ENCODE measurements at places on chromosomes 4 and X. TPM values are rescaled to one million over a fixed set of nuclear protein-coding genes. Genes with fewer than 3 reads are reported as not detected.

- DNase-seq, result no peak
Observed at GRCh38 chr4:71713611-71714203, 70.2 kb downstream of the GC start.

- no peak for DNase-seq
Observed at GRCh38 chr4:77092975-77093374, 17.2 kb upstream of the CCNI start.

DNA sequence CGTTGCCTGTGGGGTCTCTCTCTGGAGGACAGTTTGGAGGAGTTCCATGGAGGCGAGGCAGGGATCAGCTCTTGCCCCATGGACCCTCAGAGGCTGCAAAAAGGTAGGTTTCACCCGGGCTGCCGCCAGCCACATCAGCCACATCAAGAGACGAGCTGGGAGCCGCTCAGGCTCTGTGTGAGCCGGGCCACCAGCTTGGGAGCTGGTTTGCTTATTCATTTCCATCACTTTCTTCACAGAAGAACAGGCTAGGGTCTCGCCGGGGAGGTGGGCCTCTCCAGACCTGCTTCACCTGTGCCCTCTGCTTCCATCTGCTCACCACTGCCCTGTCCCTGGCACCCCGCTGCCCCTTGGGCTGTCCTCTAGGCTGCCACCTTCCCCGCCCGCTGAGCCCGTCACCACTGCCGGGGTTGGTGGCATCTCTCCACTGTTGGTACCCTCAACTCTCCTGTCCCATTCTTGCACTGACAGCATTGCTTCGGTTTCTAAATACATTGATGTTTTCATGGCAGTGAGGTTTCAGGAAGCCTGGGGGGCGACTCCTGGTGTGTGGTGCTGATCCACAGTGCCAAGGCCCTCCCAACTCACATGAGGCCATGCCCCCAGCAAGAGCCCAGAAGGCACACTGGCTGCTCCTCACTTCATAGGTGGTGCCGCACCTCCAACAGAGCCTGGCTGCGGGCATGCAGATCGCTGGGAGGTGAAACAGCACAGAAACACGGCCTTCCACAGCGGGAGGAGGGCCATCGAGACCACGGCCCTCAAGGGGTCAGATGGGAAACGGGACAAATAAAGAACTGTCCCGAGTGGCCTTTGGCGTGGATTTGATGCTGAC, 4.5 kb upstream of the TREX2 start:
- no peak for DNase-seq

- no peak for DNase-seq
Observed at GRCh38 chrX:98956014-98956413, 1454.1 kb downstream of the PCDH19 start.

DNA sequence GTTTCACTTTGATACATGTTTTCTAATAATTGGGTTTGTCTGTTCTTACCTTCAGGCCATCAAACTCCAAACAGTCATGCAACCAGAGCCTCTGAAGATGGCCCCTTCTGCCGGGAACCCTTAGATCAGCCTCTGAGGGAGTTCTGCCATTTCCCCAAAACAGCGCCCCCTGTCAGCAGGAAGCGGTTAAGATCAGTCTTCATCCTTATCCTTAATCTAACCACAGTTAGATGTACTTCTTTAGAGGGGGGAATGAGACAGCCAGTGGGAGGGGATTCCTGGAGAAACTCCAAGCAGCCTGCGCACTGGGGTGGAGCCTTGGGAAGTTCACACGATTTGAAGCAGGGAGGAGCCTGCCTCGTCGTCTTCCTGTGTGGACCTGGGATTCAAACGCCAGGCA, 185.4 kb downstream of the INPP4B start:
- DNase-seq, result no peak

DNA sequence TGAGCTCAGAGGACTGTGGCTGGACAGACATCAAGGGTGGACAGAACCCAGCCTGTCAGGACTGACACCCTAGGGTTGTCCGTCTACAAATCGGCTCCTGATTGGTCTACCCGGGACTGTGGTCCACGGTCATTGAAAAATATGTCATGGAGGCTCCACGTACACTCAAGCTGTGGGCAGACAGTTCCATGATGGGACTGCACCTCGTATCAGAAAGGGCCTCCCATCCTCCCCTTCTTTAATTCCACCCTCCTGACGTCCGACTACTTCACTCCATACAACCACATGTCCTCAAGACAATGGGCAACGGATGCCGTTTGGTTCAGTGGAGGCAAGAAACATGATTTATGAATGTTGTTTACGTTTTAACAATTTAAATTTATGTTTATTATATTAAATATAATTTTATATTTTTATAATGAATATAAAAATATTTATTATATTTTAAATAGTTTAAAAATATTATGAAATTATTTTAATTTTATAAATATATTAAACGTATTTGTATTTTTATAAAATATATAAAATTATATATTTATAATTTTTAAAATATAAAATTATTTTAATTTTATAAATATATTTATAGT, 58.0 kb upstream of the SHOX start:
- no peak for DNase-seq

DNA sequence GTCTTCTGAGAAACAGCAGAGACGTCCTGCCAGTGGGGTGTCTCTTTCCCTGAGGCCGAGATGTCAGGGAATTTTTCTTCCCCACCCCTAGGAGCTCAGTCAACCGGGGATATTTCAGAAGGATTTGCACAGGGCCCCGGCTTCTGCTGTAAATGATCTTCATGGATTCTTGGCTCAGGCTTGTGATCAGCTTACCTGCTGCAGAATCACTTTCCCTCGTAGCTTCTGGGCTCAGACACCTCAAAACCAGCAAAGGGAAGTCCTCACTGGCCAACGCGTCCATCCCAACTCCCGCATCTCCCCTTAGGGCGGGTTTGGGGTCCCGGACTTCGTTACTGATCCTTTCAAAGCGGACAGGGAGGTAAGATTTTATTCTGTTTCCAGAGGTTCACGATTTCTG, 212.7 kb downstream of the SHOX start:
- DNase-seq, result no peak

GRCh38 chr4:40251366-40251765, 54.5 kb downstream of the RHOH start:
- no peak for DNase-seq

DNA sequence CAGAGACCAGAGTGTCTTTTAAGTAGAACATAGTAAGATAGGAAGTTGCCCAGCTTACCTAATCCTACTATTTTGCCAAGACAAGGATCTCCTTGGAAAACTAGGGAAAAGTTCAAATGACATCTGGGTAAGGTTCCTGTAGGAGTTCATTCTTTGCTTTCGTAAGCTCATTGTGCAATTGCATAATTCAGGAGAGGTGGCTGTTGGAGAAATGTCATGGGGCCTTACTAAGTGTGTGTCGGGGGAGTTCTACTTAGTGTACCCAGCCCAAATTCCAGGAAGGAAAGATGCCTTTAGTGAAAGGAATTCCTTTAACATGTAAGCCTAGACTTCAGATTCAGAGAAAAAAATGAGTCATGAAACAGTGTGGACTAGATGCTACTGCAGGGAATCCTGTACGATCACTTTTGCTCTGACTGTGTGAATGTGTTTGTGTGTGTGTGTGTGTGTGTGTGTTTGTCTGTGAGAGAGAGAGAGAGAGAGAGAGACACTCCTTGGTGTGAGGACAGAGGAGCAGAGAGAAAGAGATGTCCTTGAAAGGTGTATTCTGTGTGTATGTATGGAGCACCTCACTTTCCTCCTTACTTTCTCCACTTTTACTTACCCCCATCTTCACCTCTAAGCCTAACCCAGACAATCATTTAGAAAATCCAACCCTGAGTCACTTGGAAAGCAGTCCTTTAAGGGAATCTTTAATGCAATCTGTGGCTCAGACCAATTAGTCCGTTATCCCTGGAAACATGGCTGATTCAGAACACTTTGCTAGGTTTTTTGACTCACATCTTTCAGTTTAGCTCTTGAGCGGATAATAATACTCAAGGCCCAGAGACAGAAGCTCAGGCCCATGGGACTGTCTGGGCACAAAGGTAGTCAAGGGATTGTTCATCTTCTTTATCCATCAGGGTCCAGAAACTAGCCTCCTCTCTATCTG, 114.5 kb upstream of the ACSL4 start:
- DNase-seq, result no peak

DNA sequence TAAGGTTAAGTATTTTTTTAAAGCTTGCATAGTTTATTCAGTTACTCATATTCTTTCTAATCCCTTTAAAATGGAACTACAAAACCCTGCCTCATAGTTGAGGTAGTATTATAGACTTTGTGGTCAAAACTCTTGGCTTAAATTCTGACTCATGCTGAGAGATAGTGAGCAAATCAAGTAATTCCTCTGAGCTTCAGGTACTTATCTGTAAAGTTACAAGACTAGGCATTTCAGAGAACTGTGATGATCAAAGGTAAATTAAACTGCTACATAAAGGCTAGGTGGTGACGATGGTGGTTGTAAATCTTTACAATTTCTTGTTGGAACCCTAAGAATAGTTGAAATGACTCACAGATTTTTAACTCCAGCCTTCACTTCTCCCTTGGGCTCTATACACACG, 3.2 kb upstream of the CLOCK start:
- no peak for DNase-seq

- DNase-seq, result no peak
Observed at GRCh38 chr4:22338796-22339195, 177.1 kb downstream of the ADGRA3 start.

GRCh38 chr4:79209822-79210635, 115.8 kb downstream of the NAA11 start:
- DNase-seq, result no peak

GRCh38 chr4:173532725-173533511, 2.9 kb upstream of the HAND2 start:
- no peak for DNase-seq

DNA sequence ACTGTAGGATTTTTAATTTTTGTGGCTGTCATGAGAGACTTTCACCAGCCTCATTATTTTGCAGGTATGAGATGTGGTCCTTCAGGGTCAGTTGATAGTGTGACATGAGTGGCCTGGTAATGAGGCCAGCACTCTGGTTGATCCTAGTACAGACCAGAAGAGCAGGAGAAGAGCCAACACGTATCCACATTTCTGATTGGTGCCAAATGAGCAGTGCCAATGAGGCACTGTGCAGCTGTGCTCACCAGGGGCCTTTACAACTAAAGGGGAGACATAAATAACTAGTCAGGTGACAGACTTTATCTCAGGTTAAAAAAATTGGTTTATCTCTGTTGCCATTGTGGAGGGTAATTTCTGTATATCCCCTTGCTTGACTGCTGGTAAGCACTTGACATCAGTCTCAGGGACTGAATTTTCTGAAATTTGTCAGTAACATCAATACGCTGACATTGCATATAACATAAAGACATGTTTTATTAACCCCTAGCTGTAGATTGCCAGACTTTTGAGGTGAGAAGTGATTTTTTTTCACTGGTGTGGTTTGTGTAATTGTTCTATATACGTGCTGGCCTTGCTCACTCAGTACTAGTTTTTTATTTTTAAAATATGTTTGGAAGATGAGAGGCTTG, 101.2 kb downstream of the AFF1 start:
- no peak for DNase-seq

GRCh38 chr4:166777760-166778159, 456.5 kb downstream of the SPOCK3 start:
- DNase-seq, result no peak

DNA sequence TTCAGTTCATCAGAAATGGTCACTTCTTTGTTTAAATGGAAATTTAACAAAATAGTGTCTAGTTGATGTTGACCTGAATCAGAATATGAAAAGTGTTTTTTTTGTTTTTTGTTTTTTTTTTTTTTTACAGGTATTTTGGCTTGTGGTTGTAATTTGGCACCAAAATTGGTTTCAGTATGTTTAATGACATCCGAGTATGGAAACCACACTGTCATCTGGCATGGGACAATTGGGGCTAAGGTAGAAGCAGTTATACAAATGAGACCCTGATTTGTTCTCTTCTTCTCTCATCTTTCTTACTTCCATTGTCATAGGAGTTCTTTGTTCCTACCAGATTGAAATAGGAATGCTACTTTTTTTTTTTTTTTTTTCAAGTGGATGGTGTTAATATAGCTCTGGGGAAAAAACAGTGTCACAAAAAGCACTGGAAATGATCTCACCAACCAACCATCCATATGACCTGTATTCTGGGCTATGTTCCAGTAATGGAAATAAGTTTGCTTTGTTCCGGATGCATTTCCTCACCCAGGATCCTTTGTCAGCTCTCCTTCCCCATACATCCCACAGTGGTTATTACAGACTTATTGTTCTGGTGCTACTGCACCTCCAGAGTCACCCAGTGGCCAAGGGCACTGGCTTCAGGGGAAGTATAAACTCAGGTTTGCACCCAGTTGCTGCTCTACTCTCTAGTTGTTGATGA, 95.8 kb downstream of the ATXN3L start:
- no peak for DNase-seq

- no peak for DNase-seq
Observed at GRCh38 chr4:124386163-124386562, 326.4 kb downstream of the ANKRD50 start.

- DNase-seq, result no peak
Observed at GRCh38 chr4:175470131-175470530, 341.9 kb downstream of the GPM6A start.

GRCh38 chr4:98706200-98706813, 47.9 kb upstream of the TSPAN5 start:
- DNase-seq, result no peak

GRCh38 chr4:14857981-14858380, 144.3 kb upstream of the CPEB2 start:
- DNase-seq, result no peak

DNA sequence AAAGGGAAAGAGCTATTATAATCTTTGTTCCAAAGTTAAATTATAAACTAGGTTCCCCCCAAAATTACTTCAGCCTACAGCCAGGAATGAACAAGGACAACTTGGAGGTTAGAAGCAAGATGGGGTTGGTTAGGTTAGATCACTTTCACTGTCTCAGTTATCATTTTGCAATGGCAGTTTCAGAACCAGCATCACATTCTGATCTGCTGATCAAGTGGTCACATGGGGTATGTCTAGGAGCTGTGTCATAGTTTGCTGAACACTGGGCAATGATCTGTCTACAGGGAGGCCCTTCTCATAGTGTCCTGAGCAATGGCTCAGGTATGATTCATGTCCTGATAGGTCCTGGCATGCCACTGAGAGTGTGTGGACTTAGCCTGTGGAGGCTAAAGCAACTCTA, 41.6 kb upstream of the XIAP start:
- DNase-seq, result no peak

- no peak for DNase-seq
Observed at GRCh38 chrX:13120017-13120416, 75.6 kb upstream of the FAM9C start.

DNA sequence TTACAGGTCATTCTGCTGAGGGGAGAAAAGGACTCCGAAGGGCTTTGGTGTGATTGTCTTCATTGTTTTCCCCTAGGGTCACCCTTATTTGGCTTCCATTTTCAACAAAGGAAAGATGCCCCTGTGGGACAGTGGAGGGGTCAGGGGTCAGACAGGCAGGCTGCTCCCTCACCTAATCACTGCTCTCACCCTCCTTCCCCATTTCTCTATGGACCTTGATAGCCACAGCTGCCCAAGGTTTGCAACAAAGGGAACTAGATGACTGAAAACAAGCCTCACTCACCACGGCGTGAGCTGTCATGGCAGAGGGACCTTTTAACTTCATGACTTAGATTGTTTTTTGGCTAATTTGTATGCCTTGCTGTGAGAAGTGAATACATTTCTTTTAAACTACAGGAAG, 40.7 kb downstream of the C4orf51 start:
- no peak for DNase-seq

The KCNE5 gene
- 0.76 TPM for total RNA-seq

The ZCCHC12 gene
- total RNA-seq, result not detected

The CT55 gene
- not detected for total RNA-seq

The TEX13C gene
- total RNA-seq, result not detected

The IRF2 gene
- total RNA-seq, result 40.7 TPM

The GLRA3 gene
- not detected for total RNA-seq

The ASB5 gene
- total RNA-seq, result not detected

The C4orf50 gene
- 1.00 TPM for total RNA-seq

The ANXA10 gene
- not detected for total RNA-seq

The PABPC5 gene
- total RNA-seq, result 1.0 TPM
